ENCODE measurements at places on chromosomes 4 and X.

- DNase-seq: no peak
Measured at GRCh38 chrX:29187264-29187663, 600.0 kb downstream of the IL1RAPL1 start.

- DNase-seq: no peak
Measured at GRCh38 chr4:181018472-181018871, 1224.7 kb upstream of the TENM3 start.

DNA sequence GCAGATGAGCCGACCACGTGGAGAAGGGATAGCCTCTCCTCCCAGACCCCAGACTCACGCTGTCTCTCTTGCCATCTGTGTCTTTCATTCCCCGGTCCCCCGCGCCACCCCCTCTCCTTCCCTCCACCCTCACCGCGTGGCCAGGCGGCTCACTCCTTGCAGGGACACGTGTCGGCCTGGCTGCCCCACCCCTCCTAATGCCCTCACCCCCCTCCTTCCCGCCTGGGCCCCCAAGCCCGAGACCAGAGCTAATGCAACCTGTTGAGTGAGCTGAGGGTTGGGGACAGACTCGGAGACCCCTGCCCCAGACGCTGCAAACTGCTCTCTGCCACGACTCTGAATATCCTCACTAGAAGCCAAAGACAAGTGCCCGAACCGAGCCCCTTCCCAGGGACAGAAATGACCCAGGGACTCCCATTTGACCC lies 1.8 kb downstream of the SLC38A5 start:
- no peak for DNase-seq

DNA sequence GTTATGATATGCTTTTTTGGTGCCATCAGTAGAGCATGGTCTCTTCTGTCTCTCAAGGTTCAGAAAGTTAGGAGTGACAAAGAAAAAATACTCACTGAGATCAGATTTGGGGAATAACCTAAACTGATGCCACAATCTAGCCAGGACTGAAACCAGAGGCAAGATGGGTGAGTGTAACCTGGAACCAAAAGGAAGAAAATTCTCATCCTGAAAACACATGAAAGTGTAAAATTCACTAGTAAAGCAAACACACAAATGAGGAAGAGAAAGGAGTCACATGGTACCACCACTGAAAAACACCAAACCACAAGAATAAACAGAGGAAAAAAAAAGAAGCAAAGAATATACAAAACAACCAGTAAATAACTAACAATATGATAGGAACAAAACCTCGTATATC lies 96.4 kb downstream of the ANXA10 start:
- no peak for DNase-seq

GRCh38 chrX:150329282-150329681 lies 33.8 kb upstream of the MAMLD1 start:
- DNase-seq: no peak

DNA sequence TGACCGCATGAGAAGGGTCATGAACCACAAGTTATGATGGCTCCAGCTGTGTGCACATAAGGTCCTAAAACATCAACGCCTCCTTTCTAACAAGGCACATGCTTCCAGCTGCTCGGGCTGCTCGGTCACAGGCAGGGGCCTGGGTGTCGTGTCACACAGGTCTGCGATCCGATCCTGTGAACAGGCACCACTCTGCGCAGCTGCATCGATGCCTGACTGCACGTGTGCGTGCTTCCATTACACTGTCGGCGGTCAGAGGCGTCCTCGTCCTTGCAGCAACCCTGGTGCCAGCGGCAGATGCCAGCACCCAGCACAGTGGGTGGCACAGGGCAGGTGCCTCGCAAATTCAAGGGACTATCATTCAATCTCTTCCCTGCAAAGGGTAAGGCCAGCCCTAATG lies 23.9 kb downstream of the ZFYVE28 start:
- no peak for DNase-seq

DNA sequence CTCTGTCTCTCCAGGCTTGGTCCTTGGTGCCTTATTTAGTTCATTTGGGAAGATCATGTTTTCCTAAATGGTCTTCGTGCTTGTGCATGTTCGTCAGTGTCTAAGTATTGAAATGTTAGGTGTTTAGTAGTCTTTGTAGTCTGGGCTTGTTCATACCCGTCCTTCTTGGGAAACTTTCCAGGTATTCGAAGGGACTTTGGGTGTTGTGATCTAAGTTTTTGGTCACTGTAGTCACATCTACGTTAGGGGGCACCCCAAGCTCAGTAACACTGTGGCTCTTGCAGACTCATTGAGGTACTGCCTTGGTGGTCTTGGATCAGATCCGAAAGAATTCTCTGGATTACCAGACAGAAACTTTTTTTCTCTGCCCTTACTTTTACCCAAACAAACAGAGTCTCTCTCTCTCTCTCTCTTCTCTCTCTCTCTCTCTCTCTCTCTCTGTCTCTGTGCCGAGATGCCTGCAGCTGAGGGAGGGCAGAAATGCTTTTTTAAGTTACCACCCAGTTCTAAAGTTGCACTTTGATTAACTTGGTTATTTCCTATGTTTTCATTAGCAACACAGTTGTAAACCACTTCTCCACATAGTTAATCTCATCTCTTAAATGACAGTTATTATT lies 67.6 kb upstream of the SLC7A3 start:
- DNase-seq: peak; percentile 42

- no peak for DNase-seq
Measured at GRCh38 chr4:138828926-138829325, 186.7 kb upstream of the NOCT start.

- no peak for DNase-seq
Measured at GRCh38 chrX:45712067-45712466, 511.4 kb upstream of the DIPK2B start.

DNA sequence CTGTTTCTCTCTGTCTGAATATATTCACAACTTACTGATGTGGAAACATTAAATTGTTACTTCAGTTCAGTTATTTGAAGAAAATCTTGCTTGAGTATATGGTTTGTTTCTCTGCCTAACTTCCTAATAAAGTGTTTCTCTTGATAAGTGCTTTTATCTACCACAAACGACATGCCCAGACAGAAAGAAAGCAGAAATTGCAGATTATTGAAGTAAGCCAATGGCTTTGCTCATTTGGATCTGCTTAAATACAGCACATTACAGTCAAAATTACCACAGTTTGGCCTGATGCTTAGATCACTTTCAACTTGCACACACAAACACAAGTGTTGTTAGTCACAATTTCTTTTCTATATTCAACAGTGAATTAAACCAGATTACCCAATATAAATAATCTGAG lies 68.0 kb downstream of the ATOH1 start:
- DNase-seq: no peak

GRCh38 chrX:14802943-14803710 lies 69.7 kb downstream of the FANCB start:
- DNase-seq: no peak

DNA sequence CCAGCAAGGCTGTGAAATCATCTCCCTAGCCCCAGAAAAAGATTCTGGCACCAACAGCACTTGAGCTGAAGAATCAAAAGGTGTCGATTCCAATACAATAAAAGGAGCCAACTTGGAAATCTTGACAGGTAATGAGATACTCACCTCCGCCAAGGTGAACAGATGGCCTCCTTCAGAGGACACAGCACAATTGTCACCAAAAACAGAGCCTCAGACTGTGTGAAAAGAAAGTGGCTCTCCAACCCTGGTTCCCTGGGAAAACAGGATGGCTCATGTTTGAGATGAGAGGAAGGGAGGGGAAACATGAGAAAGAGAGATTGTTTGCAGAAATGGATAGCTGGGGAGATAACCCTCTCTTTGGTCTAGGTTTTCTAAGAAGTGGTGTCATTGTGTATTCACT lies 168.9 kb downstream of the HS3ST1 start:
- DNase-seq: no peak

DNA sequence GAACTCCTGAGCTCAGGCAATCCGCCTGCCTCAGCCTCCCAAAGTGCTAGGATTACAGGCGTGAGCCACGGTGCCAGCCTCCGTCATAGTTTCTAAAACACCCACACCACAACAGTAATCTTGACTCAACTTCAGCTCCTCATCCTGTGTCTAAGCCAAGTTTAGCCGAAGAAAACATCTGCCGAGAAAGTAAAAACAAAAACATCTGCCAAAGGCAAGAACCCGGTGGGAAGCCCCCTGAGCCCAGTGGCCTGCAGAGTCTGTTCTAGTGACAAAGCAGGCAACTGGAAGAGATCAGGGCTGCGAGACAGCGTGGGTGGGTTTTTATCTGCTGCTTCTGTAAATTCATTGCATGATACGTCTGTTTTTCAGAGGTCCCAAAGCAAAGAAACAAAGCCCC lies 26.6 kb upstream of the CD99 start:
- DNase-seq: no peak

- no peak for DNase-seq
Measured at GRCh38 chrX:22541926-22542325, 269.2 kb downstream of the CBLL2 start.

- DNase-seq: no peak
Measured at GRCh38 chr4:18100657-18101056, 79.1 kb upstream of the LCORL start.

DNA sequence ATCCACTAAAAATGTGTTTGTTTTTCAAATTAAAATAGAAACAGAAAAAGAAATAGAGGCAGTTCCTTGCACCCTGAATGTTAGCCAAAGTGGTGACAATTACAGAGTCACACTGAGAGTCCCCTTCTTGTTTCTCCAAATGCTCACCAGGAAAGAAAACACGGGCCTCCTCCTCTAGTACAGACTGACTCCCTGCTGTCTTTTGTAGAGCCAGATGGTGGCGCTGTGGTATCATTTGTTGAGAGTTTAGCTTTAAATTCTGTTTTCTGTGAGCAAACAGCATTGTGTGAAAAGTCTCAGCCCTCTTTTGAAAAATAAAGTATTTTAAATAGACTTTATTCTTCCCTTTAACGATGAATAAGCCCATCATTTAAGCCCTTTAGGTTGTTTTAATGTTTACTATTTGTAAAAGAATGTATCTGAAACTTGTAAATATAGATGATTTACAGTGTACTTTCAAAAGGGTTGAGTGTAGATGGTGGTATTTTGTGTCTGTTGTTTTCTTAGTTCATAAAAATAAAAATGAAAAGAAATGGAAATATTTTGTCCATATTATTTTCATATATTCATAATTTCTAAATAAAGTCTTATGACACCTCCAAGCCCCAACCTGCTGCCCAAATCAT lies 36.9 kb upstream of the ATOH1 start:
- peak; percentile 61 for DNase-seq

DNA sequence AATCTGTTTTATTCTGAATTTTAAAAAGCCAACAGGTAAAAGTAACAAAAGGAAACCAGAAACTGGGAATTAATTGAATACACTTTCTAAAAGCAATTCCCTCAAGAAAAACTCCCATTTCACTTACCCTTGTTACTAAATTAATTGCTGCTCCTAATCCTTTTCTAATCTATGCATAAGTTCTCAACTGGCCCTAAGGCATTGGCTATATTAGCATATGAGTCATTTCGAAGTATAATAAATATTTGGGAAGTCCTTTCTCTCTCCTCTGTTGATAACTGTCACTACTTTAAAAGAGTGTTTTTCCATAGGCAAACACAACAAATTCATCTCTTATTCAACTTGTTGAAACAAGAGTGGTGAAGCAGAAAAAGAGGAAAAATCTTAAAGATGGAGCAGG lies 486.5 kb upstream of the HTR2C start:
- DNase-seq: no peak

DNA sequence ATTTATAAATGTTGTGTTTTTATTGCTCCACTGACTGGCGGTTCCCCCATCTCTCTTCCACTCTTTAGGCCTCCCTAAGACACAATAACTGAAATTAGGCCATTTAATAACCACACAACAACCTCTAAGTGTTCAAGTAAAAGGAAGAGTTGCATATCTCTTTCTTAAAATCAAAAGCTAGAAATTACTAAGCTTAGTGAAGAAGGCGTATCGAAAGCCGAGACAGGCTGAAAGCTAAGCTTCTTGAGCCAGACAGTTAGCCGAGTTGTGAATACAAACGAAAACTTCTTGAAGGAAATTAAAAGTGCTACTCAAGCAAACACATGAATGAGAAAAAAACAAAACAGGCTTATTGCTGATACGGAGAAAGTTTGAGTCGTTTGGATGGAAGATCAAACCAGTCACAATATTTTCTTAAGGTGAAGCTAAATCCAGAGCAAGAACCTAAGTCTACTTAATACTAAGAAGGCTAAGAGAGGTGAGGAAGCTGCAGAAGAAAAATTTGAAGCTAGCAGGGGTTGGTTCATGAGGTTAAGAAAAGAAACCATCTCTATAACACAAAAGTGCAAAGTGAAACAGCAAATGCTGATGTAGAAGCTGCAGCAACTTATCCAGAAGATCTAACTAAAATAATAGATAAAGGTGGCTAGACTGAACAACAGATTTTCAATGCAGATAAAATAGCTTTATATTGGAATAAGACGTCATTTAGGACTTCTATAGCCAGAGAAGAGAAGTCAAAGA lies 194.0 kb upstream of the TTC29 start:
- DNase-seq: no peak

- DNase-seq: no peak
Measured at GRCh38 chr4:72063726-72064125, 31.9 kb downstream of the NPFFR2 start.

GRCh38 chr4:73127839-73128453 lies 58.4 kb upstream of the COX18 start:
- DNase-seq: no peak

GRCh38 chr4:107760281-107760947 lies 40.4 kb upstream of the PAPSS1 start:
- DNase-seq: no peak

GRCh38 chrX:153206425-153207046 lies 27.5 kb downstream of the MAGEA1 start:
- no peak for DNase-seq

DNA sequence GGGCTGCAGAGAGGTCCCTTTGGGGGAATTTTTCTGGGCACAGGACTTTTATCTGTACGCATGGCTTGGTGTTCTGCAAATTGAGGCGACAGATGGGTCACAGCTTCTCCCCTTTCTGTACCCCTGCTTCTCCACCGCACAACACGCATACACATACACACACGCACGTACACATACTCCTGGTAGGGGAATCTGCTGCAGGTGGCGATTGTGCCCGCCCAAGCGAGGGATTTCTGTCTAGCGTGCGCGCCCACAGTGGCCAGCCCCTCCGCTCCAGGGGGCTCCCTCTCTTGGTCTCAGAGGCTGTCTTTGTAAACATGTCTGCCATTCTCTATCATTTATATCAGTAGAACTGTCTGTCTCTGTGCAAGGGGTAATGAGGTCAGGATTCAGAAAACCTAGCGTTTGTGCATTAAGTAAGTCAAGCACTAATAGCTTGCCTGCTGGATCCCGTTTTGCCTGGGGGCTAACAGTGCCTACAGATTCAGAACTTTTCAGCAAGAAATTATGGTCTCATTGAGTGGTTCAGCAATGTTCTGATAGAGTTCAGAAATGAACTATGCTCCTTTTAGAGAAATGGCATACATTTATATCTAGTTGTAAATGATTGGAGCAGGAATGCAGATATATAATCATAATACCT lies 2.2 kb downstream of the GRID2 start:
- DNase-seq: peak; percentile 63

DNA sequence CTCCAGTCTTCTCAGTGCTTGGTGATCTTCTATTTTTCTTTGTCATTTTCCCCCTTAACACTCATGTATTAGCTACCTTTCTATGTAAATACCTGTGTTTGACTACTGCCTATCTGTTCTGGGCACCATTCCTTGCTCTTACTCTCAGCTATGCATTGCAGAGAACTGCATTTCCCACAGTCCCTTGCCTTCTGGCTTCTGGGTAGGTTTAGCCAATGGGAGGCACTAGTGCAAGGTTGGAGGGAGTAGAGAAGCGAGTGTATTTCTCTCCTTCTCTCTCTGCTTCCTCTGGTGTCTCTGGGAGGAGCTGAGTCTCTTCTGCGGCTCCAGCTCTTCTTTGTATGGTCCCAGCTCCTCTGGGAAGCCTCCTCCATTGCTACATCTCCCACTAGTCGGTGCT lies 50.5 kb downstream of the CWH43 start:
- DNase-seq: no peak

Measured in ecto neural progenitor cell (in vitro differentiated cells).